ENCODE measurements at places on chromosomes 2 and 18.

DNA sequence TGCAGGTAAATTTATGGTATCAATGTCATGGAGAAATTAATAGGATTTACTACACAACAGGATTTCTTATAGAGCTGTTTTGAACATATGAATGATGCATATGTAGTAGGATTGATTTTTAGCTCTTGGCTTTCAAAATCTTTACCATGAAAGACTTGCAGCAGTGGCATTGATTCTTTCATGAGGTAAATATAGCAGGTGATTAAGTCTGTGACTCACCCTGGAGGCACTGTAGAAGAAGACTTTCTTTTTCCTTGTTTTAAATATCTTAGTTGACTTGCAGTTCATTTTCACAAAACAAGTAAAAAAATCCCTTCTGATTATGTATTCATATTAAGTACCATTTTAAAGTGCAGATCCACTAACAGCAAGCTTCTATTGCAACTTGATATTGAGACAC, 463.0 kb downstream of the FBXO15 start:
- no peak for DNase-seq

DNA sequence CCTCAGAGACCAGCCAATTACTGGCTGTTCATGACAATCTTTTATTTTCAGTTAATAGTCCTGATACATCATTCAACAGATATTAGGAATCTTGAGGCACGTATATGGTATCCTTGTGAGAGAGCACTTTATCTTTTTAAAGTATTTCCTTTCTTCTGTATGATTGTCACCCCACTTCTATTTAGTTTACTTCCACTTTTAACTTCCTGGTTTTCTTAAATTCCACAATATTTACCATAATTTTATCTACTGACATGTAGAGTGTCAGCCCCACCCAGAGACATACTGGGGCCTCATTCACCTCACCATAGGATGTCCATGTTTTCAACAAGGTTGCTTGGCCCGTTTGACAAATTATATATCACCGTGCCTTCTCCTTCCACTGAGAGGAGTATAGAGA, 182.9 kb upstream of the ID2 start:
- no peak for DNase-seq

- no peak for DNase-seq
Observed at GRCh38 chr2:136920652-136921333, 155.4 kb downstream of the THSD7B start.

GRCh38 chr2:164711766-164712138, 90.5 kb upstream of the GRB14 start:
- DNase-seq, result no peak

DNA sequence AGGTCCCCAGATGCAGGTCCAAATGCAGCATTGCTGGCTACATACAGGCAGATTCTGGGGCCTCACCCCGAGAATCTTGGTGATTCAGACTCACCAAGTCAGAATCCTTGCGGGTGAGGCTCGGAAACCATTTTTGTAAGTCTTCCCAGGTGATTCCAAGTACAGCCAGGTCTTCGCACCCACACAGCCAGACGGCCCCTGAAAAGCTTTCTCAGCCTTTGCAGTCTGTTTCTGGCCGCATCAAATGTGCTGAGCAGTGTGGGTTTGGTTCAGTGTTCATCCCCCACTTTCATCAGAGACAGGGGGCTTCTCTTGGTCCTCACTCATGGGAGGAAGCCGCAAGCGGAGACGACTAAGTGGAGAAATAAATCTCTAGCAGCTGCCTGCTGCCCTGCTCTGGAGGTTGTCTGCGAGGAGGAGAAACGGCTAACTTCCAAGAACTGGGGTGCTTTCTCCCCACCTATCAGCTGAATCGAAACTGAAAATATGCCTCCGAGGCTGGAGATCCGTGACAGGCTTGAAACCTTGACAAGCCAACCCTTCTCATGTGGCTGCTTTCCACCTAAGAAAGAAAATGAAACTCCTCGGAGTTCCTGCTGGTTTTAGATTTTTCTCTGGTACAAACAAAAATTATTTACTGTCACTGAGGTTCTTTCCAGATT, 8.9 kb upstream of the TMEM185B start:
- peak; percentile 77 for DNase-seq

DNA sequence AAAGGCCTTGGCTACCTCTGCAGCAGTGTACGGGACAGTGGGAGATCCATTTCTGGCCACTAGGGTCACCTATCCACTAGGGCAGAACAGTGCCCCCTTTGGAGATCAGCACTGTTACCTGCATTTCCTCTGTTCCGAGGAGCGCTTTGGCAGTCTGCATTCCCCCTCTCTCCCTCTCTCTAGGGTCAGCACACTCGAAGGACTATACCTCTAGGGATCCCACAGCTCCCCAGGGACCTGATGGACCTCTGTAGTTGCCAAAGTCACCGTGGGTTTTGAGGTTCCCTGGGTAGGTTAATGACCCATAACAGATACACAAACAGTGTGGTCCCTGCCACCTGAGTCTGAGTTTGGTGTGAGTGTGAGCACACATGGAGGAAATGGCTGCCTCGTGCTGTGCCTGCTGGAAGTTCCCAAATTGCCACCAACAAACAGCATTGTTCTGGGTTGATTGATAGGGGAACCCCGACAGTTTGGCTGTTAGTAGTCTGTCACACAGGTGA, 99.8 kb upstream of the VWC2L start:
- DNase-seq, result no peak

DNA sequence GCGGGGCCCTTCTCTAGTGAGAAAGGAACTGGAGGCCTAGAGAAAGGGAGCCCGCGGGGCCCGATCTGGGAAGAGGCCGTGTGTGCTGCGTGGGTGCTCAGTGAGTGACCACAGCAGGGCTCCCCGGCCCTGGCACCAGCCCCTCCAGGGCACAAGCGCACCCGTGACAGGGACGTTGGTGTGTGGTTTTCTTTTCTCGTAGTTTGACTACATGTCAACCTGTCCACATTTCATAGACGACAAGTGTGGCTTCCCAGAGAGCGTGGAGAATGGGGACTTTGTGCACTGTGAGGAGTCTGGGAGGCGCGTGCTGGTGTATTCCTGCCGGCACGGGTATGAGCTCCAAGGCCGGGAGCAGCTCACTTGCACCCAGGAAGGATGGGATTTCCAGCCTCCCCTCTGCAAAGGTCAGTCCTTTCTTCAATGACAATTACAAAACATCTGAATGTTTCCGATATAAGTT, 83.1 kb downstream of the TPO start:
- no peak for DNase-seq

DNA sequence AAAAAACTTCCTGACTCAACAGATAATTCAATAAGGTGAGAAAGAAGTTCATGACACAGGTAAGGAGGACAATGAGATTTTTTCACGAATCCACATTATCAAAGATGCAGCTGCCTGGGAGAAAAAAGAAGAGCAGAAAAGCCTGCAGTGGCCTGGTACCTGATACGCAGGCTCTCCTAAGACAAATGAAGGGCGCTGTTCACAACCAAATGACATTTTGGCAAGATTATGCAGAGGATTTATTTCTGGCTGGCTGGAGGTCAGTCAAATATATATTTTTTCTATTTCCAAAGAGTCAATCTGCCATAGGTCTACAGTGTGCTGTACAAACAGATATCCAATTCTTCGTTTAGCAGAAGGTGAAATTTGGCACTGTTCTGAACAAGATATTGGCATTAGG, 257.3 kb downstream of the STK39 start:
- DNase-seq, result no peak

- peak; percentile 27 for DNase-seq
Observed at GRCh38 chr2:151827564-151828142, 568 bp downstream of the ARL5A start.

DNA sequence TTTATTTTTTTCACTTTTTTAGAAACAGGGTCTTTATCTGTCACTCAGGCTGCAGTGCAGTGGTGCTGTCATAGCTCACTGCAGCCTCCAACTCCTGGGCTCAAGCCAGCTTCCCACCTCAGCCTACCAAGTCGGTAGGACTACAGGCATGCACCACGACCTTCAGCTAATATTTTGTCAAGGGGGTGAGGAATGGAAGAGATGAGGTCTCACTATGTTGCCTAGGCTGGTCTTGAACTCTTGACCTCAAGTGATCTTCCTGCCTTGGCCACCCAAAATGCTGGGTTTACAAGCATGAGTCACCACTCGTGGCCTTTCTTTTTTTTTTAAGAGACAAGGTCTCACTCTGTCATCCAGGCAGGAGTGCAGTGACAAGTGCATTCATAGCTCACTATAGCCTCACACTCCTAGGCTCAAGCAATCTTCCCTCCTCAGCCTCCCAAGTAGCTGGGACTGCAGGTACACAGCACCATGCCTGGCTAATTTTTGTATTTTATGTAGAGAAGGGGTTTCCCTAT, 13.4 kb downstream of the PPP1R7 start:
- DNase-seq, result no peak
